Stimulated activated CD4-positive, alpha-beta T cell treated with anti-CD3 and anti-CD28 coated beads, Interleukin-1b, Interleukin-23, amount 100 ng/mL, for 24 hours (primary cell): ENCODE measurements at places on chromosomes 12 and 14.

- DNase-seq, result no peak
Observed at GRCh38 chr12:57127101-57127725, 1.1 kb upstream of the LRP1 start.

GRCh38 chr12:66418908-66419307, 116.6 kb downstream of the HELB start:
- DNase-seq, result no peak

- DNase-seq, result no peak
Observed at GRCh38 chr12:51906430-51907082, 748 bp upstream of the ACVRL1 start.

DNA sequence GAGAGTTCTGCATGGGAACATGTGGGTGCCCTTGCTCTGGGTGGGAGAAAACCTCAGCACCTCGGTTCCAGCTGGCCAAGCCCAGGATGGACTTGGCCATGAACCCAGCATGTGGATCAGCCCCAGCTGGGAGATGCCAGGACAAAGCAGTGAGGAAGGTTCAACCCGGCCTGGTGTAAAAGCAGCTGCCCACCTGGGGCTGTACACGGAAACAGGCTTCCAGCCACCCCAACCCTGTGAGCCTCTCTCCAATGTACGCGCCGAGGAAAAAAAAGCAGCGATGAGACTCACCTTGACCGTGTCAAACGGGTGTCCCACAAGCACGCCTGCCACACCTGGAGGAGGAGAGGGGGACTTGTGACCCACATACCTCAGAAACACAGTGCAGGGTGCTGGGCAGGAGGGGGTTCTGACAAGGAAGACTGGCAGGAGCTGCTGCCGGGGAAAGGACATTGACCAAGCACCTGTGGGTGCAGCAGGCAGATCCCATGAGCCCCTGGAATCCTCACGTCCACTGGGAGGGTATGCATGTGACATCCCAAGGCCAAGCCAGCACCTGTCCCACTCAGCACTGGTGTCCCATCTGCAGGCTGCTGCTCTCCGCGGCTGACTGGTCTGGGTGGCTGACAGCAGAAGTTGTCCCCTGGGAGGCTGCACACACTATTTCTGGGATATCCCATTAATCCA, 7.5 kb downstream of the SLC25A29 start:
- DNase-seq, result no peak

DNA sequence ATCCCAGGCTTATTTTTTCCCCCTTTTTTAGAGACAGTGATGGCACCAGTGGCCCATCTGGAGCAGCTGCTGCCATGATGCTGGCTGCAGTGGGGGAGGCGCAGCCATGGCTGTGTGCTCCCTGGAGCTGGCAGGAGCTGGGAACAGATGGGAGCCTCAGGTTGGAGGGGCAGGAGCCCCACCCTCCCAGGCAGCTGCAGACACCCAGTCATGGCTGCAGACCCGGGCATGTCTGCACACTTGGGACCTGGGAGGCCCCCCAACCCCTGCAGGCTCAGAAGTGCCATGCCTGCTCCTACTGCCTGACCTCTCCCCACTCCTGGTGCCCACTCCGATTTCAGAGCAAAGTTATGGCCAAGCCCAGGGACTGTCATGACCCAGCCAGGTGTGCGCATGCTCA, 25.1 kb downstream of the CDKL1 start:
- DNase-seq, result no peak

DNA sequence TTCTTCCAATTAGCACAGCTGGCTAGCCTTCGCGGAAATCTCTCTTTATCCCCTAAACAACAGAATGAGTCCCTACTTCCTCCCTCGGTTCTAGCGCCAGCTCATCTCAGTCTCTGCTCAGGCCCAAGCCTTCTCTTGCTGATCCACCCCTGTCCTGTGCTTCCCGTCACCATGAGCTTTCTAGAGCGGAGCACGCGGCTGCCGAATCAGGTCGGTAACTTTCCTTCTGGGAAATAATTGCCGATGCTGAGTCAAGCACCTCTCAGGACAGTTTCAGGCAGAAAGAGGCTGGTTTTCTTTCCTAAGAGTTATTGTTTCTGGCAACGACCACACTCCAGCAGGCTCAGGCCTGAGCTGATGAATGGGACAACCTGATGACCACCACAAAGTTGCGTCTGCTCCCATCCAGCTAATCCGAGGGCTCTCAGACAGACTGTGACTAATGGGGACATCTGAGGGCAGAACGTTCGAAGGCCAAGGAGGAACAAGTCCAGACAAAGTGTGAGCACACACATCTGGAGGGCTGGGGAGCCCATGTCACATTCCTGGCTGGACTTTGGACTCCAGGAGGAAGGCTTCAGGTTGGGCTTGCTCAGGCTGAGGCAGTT, 13.6 kb upstream of the GPR68 start:
- DNase-seq, result no peak

GRCh38 chr12:24109381-24110039, 160.0 kb upstream of the SOX5 start:
- DNase-seq, result no peak

GRCh38 chr12:83472772-83473171, 786.1 kb downstream of the TMTC2 start:
- DNase-seq, result no peak

DNA sequence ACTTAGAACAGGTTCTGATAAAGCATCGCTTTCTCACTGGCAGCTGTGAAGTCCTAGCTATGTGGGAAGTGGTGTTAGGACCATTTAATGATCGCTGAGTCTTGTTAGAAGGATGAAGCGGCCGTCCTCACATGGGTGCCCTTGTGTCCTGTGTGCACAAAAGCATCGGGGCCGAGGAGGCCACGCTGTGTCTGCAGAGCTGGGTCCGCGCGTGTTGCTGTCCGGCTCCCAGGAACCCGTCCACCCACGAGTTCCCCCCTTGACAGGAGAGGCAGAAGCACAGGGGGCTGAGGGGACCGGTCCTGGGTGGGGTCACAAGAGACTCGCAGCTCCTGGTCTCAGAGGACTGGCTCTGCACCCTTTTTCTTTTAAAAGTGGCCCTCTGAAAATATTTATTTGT, 90.4 kb downstream of the ADGRD1 start:
- no peak for DNase-seq

DNA sequence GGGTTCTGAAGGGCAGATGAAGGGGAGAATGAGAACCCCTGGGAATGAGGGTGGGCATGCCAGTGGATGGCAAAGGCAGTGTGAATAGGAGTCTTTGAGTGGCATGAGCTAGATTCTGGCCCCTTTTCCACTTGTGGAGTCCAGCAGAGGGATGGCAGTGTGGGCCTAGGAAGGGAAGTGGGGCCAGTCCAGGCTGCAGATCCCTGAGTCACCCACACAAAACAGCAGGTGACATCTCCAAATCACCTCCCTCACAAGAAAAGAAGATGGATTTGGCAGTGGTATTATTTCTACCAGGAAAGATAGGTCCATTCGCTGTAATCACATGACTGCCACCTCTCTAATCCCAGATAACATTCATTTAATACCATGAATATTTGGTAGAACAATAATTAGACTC, 151.3 kb downstream of the TTC7B start:
- no peak for DNase-seq

DNA sequence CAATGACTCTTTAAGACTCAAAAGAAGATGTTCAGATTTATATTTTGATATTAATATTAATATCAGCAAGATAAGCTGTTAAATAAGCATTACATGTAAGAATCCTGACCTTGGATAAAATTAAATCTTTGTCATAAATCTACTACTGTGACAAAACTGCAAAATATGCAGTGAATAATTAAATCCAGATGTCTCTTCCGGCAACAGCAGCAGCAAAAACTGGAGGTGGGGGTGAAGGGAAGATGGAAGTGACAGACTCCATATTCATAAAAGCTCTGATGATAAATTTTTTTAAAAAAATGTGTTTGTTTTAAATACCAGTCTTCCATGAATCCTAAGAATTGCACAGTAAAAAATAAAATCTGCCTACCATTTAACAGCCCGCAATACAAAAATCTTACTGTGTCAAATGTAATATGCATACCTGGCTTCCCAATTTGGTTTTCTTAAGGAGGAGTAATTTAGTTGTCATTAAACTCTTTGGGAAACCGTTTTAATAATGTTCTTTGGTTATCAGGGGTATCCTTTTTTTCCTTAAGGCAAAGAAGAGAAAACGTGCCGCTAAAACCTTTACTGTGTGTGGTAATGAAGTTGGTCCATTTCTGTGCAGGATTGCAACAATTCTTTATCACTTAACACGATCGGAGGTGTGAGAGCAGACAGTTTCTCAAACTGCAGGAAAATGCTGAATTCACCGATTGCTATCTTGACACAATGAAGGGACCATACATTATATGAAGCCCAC, 478.2 kb downstream of the DIO2 start:
- no peak for DNase-seq

DNA sequence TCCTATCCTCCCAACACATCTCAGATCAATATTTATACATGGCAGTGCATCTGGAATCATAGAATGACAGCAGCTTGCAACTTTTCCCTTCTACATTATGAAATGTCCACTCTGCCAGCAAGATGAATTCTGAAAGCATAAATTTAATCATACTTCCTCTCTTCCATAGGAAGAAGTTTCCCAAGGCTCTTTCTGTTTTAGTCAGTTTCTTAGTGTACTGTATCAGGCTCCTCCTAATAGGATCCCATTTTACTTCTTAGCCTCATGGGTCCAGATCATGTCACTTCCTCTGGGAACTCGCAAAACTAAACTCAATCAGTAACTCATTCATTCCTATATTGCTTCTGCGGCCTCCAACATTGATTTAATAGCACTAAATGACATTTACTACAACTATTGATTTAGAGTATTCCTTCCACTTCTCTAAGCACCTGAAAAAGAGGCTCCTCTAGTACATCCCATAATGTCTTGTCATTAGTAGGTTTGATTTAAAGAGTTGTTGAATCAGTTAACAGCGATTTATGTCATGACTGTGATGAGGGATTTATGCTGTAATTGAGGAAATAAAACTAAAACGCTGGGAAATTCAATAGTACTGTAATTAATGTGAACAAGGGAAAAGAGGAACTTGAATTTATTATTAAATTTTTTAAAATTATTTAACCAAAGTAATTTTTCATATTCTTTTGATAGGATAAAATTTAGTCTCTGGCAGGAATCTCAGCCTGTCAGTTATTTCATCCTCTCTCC, 4.0 kb downstream of the CLEC1A start:
- no peak for DNase-seq
